Stimulated activated CD4-positive, alpha-beta T cell treated with anti-CD3 and anti-CD28 coated beads, TNF-alpha, amount 100 ng/mL, for 4 hours (primary cell): ENCODE measurements at places on chromosomes 7 and 10.

- DNase-seq, result no peak
Measured at GRCh38 chr7:37450035-37450434, 1.4 kb upstream of the ELMO1 start.

GRCh38 chr7:107233174-107233573 is 64.4 kb downstream of the HBP1 start:
- no peak for DNase-seq

DNA sequence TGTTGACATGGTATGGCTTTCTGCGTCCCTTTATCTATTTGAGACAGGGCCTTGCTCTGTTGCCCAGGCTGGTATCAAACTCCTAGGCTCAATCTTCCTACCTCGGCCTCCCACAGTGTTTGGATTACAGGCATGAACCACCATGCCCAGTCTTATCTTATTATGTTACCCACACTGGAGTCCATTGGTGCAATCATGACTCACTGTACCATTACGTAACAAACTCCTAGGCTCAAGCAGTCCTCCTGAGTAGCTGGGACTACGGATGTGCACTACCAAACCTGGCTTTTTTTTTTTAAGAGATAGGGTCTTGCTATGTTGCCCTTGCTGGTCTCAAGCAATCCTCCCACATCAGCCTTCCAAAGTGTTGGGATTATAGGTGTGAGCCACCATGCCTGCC is 66.7 kb downstream of the CCDC3 start:
- DNase-seq, result no peak

- DNase-seq, result no peak
Measured at GRCh38 chr10:79321951-79322350, 25.3 kb upstream of the PPIF start.

DNA sequence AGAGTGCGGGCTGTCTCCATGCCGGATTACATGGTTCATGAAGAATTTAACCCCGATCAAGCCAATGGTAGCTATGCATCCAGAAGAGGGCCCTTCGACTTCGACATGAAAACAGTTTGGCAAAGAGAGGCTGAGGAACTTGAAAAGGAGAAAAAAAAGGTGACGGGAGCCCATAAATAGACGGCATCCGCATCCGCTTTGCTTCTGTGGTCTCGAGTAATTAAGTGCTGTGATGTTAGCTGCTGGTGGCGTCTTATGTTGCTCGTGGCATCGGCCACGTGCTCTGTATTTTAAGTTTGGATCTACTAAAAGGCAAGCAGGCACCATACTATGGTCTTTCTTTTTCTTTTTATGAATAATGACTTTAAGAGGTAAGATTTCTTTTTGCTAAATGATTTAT is 11.1 kb downstream of the C7orf57 start:
- no peak for DNase-seq
